Astrocyte of the cerebellum (primary cell): ENCODE measurements at places on chromosomes 1 and 21.

DNA sequence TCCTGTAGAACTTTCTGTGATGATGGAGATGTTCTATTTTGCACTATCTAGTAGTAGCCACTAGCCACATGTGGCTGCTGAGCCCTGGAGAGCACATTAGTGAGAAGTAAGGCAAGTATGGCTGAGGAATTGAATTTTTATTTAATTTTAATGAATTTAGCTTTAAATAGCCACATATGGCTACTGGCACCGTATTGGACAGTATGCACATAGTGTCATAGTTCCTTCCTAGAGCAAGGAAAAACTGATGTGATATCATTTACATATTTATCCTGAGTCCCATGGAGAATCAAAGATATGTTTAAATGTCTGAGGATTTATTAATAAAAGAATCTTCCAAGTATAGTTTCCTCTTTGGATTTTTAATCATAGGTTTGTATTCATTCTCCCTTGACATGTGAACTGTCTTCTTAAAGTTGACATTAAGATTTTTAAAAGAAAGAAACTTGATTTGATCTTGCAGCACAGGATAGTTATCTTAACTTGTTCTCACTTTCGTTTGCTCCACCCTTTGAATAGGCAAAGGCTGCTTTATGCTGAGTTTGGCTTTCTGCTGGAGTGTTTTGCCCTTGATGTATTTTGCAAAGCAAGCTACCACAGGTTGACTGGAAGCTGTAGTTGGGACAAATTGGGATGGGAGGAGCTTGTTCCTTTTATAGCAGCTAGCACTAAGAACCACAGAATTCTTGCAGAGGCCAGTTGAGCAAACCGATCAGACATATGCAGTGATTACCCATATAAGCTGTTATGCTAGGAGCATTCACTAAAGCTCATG, 129.7 kb downstream of the VPS13D start:
- no peak for DNase-seq

DNA sequence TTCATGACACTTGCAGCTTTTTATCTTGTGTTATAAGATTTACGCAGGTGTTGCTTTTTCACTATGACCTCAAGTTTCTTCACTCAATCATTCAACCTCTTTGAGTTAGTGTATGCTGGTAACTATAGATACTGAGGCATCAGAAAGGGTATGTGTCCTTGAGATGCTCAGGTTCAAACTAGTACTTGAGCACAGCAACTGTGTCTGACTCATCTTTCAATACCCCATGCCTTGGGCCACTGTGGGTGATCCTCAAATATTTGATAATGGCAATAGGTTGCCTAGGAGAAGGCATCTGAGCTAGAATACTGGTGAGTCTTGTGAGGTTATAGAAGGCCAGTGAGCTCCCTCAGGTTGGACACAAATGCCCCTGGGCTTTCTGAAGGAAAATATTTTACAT, 88.1 kb upstream of the SPATA6 start:
- DNase-seq = no peak

DNA sequence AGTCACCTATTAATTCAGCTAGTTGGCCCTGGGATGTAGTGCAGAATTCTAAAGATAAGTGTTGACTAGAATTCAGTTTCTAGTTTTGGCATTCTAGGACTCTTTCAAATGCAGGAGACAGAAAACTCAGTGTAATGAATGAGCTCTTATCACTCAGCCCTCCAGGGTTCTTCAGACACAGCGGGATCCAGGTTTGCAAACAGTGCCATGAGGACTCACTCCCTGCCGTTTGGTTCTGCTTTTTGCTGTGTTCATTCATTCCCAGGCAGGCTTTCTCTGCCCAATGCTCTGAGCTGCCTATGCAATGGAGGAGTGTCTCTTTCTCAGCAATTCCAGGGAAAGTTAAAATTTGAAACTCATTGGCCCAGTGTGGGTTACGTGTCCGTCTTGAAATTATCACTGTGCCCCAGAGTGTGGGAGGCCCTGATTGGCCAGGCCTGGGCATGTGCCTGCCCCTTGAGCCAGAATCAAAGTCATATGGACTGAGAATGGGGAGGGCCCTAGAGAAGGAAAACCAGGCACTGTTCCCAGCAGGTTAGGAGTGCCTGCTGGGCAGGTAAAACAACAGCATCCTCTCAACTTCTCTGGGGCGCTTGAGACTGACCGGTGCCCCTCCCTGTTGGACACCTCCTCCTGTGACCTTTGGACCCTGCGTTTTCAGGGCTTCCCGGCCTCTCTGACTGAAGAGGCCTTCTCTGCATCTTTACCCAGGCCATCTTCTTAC, 43.4 kb downstream of the TMEM51 start:
- no peak for DNase-seq

GRCh38 chr1:55724551-55725325, 509.6 kb upstream of the USP24 start:
- peak; percentile 65 for DNase-seq

DNA sequence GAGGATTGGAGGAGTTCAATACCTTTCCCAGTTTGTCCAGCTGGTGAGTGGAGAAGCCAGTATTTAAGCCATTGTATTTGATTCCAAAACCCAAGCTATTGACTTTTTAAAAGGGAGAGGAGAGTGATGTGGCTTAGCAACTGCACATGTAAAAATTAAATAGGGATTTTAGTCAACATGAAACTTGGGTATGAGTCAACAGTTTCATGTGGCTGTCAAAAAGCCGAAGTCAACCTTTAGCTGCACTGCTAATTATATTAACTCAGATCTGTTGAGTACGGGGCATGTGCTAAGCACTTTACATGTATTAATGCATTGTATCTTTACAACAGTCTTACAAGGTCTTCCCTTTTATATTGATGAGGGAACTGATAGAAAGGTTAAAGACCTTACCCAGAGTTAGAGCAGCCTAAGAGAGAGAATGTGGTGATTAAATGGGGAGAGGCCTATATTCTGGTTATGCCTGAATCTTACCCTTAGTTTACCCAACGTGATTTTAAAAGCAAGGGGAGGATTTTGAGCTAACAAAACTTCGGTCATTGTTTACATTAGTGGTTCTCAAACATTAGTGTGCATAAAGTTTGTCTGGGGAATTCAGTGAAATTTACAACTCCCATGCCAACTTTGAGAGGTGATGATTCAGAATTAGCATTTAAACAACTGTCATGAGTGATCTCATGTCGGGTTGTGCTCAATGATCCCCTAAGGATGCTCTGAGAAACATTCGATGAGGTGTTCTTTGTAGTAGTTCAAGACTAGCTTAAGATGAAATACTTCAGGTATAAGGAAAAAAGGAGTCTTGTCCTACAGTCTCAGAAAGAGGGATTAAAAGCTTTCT, 6.9 kb upstream of the SLC35F3 start:
- DNase-seq = no peak

DNA sequence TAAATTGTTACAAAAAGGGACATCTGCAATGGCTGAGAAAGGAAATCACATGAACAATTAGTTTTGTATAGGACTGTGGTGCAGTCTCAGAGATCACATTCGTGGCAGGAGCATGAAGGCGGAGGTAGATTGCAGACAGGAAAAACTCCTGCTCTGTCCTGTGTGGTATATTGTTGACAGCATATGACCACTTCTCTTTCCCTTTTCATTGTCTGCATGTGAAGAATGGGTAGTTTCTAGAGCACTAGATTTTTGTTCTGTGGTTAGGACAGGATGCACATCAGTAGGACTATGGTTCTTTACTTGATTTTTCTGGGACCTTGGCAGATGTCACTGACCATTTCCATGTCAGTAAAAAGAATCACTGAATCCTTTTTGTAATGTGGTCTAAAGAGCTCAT, 625.9 kb upstream of the PKN2 start:
- DNase-seq = no peak

- no peak for DNase-seq
These were observed 165.0 kb downstream of the ETS2 start for GRCh38 chr21:38970765-38971164.

DNA sequence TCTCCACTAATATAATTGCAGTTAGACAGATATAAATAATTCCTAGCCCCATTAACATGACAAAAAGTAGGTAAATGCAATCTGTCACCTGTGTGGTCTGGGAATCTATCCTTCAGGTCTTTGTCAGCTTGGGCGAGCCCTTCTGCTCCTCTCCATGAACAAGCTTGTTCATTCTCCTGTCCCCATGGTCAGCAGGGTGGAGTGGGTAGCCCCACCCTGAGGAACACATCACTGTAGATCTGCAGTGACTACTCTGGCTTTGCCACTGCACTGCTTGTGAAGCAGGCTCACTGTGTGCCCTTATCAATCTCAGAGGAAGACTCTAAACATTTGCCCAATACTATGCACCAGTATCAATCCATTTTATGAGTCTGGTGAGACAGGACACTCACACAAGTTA, 279.0 kb downstream of the MATN1 start:
- no peak for DNase-seq

DNA sequence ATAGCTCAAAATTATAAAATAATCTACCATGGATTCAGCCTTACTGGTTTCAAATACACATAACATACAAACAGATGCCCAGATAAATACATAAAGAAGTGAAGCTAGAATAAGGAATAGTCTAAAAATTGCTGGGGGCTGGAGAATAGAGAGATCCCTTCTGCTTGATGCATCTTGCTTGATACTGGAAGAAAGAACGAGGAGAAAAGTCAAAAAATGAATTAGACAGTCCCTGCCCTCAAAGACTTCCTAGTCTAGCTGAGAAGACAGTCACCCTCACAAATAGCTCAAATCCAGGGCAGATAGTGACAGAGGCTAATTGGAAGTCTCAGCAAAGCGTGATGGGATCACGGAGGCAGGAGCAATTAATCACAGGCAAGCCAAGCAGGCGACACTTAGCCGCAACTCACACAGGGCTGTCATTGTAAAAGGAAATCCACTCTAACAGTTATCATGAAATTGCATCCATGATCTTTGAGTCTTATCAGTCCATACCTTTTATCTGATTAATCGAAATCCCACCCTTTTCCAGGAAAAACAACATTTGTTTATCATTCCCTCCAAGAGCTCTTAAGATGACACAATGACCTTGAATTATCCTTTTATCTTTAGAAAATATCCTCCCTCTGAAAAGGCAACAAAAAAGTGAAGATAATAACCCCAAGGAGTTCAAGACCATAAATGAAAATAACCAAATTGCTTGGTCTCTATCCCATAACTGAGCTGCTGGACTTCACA, 59.7 kb upstream of the TIAM1 start:
- no peak for DNase-seq

- DNase-seq = no peak
These were observed 694.1 kb downstream of the USP25 start for GRCh38 chr21:16423921-16424320.

- no peak for DNase-seq
These were observed 175.0 kb downstream of the DAB1 start for GRCh38 chr1:57248830-57249229.

GRCh38 chr1:162151900-162152829, 82.7 kb downstream of the NOS1AP start:
- DNase-seq = peak; percentile 67

- DNase-seq = no peak
These were observed 35.8 kb downstream of the FMO3 start for GRCh38 chr1:171126504-171126903.
